ENCODE measurements at places on chromosomes 6 and 20.

GRCh38 chr6:75746221-75746620 is 2.8 kb upstream of the MYO6 start:
- no peak for DNase-seq

GRCh38 chr20:44733341-44734069 is 12.2 kb upstream of the KCNK15 start:
- peak; percentile 78 for DNase-seq

GRCh38 chr6:30100585-30101443 is 12.1 kb downstream of the TRIM31 start:
- DNase-seq, result peak; percentile 36

DNA sequence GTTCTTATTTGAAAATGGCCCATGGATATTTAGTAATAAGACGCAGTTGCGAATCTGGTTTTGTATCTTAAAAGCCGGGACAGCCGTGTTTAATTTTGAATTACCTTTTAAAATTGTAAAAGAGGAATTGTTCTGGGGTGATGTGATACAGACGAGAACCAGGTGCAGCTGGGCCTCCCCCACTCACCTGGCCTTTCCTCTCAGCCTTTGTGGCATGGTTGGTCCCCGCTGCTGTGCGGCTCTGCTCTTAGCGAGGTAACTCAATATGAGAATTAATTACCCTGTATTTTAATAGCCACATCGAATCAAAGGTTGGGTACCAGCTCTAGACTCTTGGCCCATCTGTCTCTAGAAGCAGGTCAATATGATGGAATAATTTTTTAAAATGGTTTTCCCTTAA is 56.5 kb upstream of the DACT2 start:
- no peak for DNase-seq

- no peak for DNase-seq
Measured at GRCh38 chr6:157732416-157733161, 90.5 kb upstream of the SNX9 start.

- DNase-seq, result peak; percentile 36
Measured at GRCh38 chr20:46200582-46201570, 82.8 kb downstream of the CD40 start.

DNA sequence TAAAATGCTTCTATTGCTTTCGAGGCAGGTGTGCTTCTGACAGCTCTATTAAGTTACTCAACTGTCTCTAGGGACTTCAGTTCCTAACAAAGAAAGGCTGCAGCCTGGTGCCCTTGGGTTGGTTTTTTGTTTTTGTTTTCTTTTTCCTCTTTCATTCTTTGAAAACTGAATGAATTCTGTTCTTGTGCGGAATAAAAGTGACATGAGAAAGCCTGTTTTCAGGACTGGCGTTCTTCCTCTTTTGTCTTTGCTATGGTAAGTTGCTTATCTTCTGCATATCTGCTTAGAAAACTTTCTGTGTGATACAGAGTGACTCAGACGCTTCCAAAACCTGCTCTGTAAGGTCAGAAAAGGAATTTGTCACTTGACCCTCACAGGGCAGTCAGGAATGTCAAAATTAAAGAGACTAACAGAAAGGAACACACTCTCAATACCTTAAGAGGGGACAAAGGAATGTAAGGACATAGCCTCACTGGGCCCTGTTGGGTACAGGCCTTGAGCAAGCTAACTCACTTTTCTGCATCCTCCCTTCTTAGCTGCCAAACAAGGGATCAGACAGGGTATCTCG is 56.2 kb upstream of the NHSL1 start:
- peak; percentile 93 for DNase-seq

DNA sequence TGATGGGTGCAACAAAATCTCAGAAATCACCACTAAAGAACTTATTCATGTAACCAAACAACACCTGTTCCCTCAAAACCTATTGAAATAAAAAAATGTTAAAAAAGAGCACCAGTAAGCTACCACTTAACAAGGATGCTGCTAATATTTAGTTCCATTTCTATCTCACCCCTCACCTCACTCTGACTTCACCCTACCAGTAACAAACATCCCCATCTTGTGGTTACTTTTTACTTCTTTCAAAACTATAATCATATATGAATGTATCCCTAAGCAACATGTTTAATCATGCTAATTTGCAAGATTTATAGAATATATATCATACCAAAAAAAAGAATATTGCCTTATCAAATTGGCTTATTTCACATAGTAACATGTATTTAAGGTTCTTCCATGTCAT is 27.4 kb upstream of the SLC24A3 start:
- DNase-seq, result no peak

- no peak for DNase-seq
Measured at GRCh38 chr6:136719280-136720044, 72.8 kb downstream of the MAP3K5 start.

Measured in ELF-1 (cell line).